Cardiac septum (tissue), 1 donor: ENCODE measurements at places on chromosomes 12 and 14. TPM values are rescaled to one million over a fixed set of nuclear protein-coding genes. Genes with fewer than 3 reads are reported as not detected.

Gene LIN7A
- 17.3 TPM for total RNA-seq

Gene HNRNPC
- 260 TPM for total RNA-seq

Gene PRR4
- total RNA-seq, result 2.6 TPM

Gene JAG2
- 36.7 TPM for total RNA-seq

Gene PLCZ1
- total RNA-seq, result not detected

Gene SLC6A15
- total RNA-seq, result not detected

Gene SLC6A12
- 2.7 TPM for total RNA-seq

Gene CRACR2A
- total RNA-seq, result 2.3 TPM

Gene FITM1
- total RNA-seq, result 112 TPM

Gene RHOJ
- total RNA-seq, result 14.7 TPM

Gene TAMALIN
- total RNA-seq, result 27.5 TPM

Gene TGM1
- 0.48 TPM for total RNA-seq

Gene KRT83
- not detected for total RNA-seq

Gene RAPGEF3
- total RNA-seq, result 26.3 TPM

Gene MAPK1IP1L
- total RNA-seq, result 75.2 TPM

Gene ENDOU
- total RNA-seq, result 0.24 TPM

Gene C12orf60
- total RNA-seq, result 2.5 TPM

Gene CSRNP2
- total RNA-seq, result 30.1 TPM

Gene ADAM21
- 0.54 TPM for total RNA-seq

Gene DIO2
- 32.0 TPM for total RNA-seq

Gene TMCC3
- total RNA-seq, result 2.3 TPM

Gene DTX1
- total RNA-seq, result 2.6 TPM

Gene PLBD1
- 33.8 TPM for total RNA-seq
